ENCODE measurements at places on chromosomes 16 and 17.

DNA sequence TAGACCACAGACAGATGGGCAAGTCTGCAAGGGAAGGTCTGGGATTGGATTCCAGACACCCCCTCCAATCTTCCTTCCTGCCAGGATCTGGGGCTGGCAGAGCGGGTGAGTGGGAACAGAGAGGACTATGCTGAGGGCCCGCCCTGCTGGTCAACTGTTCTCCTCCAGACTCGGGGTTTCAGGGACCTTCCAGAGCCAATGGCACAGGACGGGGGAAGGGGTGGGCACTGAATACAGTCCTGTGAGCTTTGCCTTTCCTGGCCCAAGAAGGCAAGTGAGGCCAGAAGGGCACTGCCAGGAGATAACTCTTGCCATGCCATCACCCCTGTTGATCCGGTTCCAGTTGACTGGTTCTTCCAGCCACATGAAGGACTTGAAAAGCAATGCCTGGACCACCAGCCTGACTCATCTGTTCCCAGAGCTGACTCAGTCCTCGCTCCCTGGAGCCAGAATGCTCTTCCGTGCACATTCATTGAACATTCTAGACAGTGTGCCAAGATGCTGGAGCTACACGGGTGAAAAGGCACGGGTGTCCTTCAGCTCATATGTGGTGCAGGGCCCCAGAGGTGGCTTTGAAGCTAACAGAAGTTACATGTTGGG lies 533 bp upstream of the MEFV start:
- DNase-seq, result no peak

GRCh38 chr17:70321352-70321751 lies 152.0 kb downstream of the KCNJ2 start:
- no peak for DNase-seq

DNA sequence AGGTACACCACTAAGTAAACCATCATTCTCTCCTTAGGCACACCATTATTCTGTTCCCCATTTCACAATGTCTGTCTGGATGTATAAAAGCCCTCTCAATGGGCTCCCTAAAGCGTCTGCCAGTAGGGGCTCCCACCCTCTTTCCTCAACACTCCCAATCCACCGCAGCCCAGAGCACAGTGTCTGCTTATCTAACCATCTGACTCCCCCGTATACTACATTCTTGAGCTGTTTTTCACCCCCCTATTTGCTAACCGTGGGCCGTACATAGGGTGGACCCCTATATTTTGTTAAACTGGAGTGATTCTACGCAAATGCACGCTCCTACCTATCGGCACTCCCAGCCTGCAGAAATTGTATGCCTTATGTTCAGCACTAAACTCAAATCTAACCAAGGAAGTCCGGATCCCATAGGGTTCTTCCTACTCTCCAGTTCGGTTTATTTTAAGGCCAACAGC lies 685 bp upstream of the PSMD3 start:
- no peak for DNase-seq

GRCh38 chr17:12510535-12510934 lies 155.2 kb upstream of the MYOCD start:
- DNase-seq, result no peak

DNA sequence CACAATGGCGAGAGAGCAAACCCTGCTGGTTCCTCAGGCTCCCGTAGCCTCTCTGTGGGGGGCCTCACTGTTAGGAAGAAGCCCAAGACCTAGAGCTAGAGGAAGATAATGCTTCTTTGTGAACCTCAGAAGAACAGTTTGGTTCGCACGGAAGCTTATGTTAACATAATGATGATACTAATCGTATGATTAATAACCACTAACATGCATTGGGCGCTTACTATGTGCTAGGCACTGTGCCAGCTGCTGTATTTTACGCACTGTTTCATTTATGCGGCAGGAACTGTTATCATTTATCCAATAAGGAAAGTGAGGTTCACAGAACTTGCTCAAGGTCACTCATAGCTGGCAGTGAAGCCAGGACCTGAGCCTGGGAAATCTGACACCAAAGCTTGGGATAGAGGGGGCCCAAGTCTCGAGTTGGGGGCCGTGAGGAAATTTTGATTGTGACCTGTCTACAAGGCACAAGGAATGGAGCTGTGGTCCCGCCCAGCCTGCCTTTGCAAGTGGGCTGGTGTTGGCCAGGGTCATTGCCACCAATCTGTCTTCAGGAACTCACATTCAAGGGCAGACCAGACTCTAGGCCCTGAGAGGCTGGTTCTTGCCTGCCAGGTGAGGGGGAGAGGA lies 6.8 kb downstream of the PRCD start:
- DNase-seq, result no peak

- no peak for DNase-seq
These were observed 9.9 kb downstream of the TBX2 start for GRCh38 chr17:61409301-61410112.

DNA sequence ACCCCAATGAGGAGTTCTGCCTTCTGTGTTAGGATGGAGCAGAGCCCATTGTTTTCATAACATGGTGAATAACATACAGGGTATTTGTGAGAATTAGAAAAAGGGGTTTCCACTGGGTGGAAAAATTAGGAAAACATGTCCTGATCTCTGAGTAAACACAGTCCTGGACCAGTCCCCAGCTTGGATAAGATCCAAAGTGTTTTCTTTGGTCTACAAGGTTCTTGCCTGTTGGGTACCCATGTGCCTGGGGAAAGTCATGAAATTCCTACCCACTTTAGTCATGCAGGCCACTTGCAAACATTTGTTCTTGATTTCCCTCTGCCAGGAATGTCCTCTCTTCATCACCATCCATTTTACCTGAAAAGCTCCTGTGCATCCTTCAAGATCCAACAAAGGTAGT lies 164.8 kb upstream of the DYNLRB2 start:
- no peak for DNase-seq
